ENCODE measurements at places on chromosomes 16 and 17.

DNA sequence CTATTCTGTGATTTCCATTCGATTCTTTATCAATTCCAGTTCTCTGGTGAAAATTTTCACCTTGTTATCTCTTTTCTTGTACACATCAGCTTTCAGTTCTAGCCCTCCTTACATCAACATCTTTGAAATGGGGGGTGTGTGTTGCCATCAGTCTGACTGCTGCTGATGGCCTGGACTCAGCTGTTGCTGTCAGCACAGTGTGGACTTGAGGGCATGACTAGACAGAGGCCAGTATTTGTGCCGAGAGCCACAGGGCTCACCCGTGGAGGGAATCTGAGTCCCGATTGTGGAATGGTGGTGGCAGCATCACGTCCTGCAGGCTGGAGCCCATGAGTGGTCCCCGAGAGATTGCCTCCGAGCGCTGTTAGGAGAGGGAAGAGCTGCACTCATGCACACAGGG is 114.2 kb downstream of the RPTOR start:
- no peak for DNase-seq

DNA sequence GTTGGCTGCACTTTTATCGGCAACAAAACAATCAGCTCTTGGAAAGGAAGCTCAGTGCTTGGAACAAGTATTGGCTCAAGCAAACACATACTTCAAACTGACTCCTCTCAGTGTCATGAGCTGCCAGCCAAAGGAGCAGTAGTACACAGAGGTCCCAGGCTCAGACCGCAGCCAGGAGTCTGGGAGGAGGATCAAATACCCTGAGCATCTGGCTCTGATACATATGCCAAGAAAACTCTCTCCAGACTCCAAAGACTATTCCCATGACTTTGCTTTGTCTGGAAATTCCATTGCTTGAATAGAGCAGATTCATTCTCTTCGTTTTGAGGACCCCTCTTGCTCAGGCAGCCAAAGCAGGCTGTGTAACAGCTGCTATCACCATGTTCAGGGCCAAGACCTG is 501.6 kb upstream of the PSMD7 start:
- DNase-seq: no peak

DNA sequence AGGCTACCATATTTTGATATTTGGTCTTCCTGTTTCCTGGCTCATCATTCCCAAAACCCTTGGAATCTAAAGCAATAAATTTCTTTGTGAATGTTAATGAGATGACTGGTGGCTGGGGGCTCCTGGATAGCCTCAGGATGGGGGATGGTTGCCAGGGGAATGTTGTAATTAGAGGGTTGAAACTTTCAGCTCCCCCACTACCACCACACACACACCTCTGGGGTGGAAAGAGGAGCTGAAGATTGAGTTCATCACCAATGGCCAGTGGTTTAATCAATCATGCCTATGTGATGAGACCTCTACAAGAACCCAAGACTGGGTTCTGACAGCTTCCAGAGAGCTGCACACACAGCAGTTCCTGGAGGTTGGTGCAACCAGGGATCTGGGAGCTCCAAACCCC is 59.1 kb downstream of the HS3ST3A1 start:
- no peak for DNase-seq

DNA sequence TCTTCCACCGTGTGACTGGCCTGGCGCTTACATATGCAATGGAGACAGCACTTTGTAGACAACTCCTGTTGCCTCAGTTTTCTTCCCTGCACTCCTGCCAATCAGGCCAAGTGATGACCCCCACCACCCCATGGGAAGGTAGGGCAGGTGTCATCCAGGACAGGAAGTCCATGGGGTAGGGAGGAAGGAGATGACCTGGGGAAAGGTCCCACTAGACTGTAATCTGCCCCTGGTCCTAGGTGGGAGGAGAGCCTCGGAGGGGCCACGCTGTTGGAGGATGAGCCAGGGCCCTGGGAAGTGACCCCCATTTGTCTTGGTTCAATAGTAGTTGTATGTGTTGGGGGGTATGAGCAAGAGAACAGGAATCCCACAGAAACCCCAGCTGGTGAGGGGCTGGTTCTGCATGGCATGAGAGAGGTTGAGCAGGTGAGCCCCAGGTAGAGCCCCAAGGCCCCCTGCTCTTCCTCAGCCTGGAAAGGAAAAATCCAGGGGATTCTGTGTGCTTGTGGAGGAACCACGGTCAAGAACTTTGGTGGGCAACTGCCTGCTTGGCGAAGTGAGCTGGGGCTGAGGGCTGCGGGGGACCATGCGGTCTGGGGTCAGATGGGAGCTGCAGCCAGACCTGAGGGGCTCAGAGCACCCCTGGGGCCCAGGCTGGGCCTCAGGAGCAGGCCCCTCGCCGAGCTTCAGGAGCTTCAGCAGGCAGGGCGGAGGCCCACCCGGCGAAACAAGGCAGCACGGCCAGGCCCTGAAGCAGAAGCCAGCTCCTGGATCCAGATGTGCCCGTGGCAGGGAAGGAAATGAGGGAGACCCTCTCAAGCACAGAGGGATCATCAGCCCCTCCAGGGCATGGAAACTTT is 50.7 kb downstream of the NT5M start:
- no peak for DNase-seq

DNA sequence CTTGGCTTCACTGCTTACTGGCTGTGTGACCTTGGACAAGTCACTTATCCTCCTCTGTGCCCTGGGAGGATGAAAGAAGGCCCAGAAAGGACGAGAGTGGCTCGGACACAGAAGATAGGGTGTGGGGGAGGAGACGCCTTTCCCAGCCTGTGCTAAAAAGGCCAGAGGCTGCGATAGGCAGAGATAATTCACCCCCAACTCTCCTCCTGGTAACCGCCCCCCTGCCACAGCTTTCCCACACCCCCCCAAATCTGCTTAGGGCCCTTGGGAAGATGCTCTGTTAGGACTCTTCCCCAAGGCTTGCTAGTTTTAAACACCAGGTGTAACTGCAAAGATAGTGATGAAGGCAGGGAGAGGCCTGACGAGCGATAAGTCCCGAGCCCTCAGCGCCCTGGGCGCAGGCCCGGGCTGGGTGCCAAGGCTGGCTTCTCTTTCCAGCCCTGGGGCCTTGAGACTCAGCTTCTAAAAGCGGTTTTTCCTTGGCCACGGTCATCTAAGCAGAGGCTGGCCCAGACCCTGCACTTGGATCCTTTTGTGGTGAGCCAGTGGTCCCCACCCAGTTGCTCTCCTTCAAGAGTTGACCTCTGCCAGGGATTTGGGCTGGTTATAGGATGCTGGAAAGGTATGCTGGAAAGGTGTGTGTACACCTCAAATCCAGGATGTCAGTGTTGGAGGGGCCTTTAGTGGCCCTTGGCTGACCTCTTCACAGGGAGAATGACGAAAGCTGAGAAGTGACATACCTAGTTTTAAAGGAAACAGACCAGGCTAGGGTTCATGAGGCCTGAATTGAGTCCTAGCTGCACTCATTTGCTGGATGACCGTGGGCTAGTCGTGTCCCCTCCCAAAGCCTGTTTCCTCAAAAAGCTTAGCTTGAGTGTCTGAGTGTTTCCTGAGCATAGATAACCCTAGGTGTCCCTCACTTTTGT is 3.4 kb upstream of the PPP1R9B start:
- no peak for DNase-seq

DNA sequence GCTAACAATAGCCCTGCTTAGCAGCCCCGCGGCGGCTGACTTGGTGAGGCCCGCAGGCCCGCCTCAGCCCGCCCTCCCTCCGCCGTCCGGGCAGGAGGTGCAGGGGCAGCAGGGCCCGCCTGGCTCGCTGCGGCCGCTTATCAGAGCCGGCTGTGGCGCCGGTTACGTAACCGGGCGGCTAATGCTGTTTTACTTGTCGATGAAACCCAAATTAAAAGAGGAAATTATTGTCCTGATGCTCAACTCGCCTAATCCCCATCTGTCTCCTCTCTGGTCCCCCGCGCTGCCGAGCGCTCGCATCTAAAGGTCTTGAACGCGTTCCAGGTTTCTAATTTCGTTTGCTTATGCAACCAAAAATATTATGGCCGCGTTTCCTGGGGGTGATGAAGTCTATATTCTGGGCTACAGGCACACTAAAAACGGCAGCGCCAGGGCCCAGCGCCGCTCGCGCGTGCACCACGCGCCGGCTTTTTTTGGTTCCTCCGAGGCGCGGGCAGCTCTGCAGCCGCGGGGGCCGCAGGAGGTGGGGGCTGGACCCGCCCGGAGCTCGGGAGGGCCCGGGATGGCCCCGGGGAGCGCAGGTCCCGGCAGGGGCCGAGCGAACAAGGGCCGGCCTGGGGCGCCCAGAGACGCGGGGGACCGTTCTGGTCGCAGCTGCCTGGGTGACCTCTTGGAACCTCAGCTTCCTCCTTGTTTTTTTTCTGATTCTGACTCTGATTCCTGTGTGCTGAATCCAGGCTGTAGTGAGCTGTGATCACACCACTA is 65.2 kb upstream of the TOB1 start:
- peak; percentile 77 for DNase-seq

DNA sequence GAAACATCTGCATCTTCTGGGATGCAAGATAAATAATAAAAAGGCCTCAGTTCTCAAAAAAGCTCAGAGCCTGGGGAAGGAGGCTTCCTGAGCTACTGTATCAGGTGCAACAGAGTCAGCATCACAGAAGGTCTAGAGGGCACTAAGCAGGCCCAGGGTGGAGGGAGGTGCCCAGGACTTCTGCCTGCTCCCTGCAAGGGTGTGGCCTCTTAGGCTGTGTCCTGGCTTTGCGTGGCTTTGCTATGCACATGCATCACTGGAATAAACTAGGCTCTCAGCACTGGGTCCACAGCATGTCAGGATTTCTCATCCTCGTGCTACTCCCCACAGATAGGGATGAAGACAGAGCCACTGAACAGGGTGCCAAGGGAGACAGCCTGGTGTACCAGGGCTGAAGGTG is 25.5 kb downstream of the CDK5R1 start:
- DNase-seq: no peak

- DNase-seq: no peak
Observed at GRCh38 chr16:13029786-13030185, 128.4 kb downstream of the SHISA9 start.

- DNase-seq: peak; percentile 68
Observed at GRCh38 chr17:59914274-59914854, 21.4 kb downstream of the RPS6KB1 start.

- no peak for DNase-seq
Observed at GRCh38 chr17:60528828-60529227, 2.8 kb upstream of the APPBP2 start.

Measured in activated CD4-positive, alpha-beta T cell treated with anti-CD3 and anti-CD28 coated beads, Interleukin-2, amount 10 ng/mL, durations not matched to agents 24 days and 14 days (primary cell).